Activated CD4-positive, alpha-beta T cell treated with anti-CD3 and anti-CD28 coated beads, Interleukin-2, amount 50 U/mL, for 24 hours (primary cell): ENCODE measurements at places on chromosomes 3 and 15.

DNA sequence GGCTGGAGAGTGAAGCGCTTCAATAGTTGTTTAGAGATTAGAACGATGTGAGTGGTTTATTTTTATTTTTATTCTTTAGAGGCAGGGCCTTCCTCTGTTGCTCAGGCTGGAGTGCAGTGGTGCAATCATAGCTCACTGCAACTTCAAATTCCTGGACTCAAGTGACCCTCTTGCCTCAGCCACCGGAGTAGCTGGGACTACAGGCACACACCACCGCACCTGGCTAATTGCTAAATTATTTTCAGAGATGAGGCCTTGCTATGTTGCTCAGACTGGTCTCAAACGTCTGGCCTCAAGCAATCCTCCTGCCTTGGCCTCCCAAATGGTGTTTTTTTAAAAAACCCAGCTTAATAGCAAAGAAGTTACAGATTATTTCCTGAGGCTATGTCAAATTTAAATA, 29.0 kb downstream of the PPARG start:
- no peak for DNase-seq

DNA sequence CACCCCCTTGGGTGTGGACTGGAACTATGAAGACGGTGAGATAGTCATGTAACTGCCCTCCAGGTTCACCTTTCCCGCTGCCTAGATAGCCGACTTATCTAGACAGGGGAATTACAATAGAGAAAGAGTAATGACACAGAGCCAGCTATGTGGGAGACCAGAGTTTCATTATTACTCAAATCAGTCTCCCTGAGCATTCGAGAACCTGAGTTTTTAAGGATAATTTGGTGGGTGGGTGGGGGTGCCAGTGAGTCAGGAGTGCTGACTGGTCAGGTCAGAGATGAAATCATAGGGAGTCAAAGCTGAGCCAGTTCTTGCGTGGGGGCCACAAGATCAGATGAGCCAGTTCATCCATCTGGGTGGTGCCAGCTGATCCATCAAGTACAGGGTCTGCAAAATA, 19.7 kb upstream of the DNAJC19 start:
- DNase-seq: peak; percentile 8

GRCh38 chr15:63462088-63462487, 42.3 kb upstream of the USP3 start:
- DNase-seq: no peak

DNA sequence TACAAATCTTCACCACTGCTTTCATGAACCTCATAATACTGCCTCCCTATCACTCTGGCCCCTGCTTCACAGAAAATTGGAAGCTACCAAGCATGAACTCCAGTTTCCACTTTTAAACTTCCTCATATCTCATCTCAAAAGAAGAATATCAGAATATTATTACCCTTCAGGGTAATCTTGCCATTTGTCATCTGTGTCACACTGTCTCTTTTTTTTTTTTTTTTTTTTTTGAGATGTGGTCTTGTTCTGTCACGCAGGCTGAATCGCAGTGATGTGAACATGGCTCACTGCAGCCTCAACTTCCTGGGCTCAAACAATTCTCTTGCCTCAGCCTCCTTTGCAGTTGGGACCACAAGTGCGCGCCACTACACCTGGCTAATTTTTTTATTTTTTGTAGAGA, 80.4 kb upstream of the TCF12 start:
- no peak for DNase-seq

GRCh38 chr3:29576181-29576580, 295.3 kb downstream of the RBMS3 start:
- DNase-seq: no peak

DNA sequence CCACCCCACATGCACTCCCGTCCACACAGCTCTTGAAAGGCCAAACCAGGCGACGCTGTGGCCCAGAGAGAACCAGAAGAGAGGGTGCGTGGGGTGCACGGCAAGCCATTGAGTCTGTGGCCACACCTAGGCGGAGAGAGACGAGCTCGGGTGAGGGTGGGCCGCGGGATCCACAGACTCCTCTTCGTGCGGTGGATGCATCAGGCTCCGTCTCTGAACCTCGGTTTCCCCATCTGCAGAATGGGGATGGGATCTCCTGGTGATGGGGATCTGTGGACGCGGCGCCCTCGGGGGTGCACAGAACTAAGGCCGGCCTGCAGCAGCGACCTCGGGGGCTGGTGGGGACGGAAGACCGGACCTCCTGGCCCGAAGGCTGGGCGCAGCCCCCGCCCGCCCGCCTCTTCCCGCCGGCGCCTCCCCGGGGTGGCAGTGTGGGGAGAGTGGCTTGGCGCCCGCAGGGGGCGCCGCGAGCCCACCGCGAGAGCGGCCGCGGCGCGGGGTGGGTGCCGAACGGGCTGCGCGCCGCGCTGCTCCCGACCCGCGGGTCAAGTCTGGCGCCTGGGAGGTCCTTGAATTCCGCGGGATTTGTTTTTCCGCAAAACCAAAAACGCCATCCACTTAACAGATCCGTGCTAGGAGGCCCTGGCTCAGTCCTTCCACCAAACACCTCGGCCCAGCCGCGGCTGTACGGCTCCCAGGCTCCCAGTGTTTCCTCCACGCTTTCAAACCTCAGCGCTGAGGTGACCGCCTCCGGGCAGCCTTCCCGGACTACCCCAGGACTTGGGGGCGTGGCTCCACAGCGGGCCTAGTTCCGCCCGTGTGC, 13.2 kb upstream of the ADPGK start:
- DNase-seq: peak; percentile 16

GRCh38 chr3:49910409-49911123, 6.9 kb upstream of the MST1R start:
- no peak for DNase-seq

- no peak for DNase-seq
Measured at GRCh38 chr15:40151499-40151898, 9.4 kb upstream of the BUB1B start.

GRCh38 chr3:21839592-21839991, 88.6 kb upstream of the ZNF385D start:
- no peak for DNase-seq
